Amniotic stem cell (primary cell): ENCODE measurements at places on chromosomes 12 and 14.

DNA sequence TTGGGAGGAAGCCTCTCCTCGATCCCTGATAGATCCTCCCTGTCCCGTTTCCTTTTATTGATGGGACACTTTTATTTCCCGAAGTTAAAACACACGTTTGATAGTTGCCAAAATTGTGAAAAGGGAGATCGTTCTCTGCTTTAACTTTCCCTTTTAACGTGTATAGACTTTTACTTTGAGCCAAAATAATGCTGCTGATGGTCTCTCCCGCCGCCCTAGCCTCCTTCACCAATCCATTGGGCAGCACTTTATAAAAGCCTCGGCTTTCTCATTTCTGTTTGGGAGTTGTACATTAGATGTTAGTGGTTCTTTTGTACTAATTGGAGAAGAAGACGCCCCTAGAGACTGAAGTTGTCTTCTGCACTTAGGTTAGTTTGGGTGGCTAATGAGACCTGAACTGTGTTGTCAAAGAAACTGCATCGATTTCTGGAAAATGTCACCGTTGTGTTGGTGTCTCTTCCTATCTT is 1.4 kb downstream of the TMTC2 start:
- DNase-seq: no peak

DNA sequence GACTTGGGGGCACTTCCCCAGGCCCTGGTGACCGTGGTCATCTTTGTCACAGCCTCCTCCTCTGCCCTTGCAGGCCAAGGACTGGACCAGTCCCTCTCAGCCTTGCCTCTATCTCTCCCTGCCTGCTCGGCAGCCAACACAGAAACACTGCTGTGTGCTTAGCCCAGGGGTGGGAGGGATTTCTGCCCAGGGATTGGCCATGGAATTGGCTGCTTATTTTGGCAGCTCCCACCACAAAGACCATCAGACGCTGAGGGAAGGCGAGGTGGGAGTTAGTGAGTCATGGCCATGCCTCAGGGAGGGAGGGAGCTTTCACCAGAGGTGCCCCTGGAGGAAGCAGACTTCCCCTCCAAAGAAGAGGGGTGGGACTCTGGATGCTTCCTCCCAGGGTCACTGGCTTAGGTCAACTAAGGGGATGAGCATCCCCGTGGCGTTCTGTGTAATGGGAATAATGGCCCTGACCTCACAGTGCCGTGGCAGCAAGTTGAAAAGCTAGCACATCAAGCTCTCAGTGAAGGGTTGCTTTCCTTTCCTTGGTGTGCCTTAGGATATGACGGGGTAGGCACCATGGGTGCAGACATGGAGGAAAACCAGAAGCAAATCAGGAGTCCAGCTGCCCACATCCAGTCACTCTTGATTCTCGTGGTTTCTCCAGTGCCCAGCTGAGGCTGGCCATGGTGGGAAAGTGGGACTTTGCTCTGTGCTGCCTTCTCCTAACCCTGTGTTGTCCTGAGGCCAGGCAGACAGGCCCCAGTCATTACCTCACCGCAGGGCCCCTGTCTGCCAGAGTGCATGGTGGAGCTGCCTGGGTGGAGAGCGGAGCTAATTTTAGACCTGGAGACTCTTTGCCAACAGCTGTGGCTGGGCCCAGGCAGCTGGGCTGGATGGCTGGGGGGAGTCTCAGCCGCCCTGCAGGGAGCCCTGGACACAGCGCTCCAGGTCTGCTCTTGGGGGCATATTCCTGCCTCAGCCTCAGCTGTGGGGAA is 21.4 kb downstream of the B4GALNT3 start:
- DNase-seq: no peak

- DNase-seq: no peak
Measured at GRCh38 chr12:124554429-124555029, 12.9 kb downstream of the NCOR2 start.

DNA sequence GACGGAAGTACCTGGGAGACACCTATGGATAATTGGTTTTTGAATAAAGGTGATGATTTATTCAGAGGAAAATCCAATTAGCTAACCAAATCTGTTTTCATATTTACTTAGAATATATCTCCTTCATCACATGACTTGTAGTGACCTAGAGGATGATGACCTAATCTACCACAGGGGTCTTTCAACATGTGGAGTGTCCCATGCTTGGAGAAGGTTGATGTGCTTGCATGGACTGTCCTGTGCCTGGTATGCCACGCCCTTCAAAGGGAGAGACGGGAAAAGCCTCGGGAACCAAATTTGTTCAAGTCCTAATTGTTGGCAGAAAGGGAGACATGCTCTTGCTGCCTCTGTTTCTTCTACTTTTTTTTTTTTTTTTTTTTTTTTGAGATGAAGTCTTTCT is 11.8 kb upstream of the PAPLN start:
- no peak for DNase-seq

- no peak for DNase-seq
Measured at GRCh38 chr14:31536201-31536960, 24.8 kb upstream of the NUBPL start.

GRCh38 chr14:68911594-68912227 is 67.4 kb downstream of the ACTN1 start:
- peak; percentile 70 for DNase-seq

GRCh38 chr12:49058366-49059044 is 2.1 kb downstream of the KMT2D start:
- no peak for DNase-seq

GRCh38 chr12:20269337-20270067 is 98.8 kb upstream of the PDE3A start:
- DNase-seq: no peak

DNA sequence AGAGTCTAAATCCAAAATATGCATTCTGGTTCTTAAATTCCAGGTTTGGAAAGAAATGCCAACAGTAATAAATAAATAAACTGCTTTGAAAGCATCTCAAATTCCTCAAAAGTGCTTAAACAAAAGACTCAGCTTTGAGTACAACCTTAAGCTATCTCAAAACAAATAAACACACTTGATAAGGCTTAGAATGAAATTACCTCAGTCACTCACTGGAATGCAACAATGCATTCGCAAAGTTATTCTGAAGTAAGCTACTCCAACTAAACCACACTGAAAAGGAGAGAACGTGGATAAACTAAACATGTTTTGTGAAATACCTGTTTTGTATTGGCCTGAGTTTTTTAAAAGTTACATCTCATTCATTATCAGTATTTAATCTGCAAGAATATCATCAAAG is 1.2 kb downstream of the SPTSSA start:
- DNase-seq: no peak

DNA sequence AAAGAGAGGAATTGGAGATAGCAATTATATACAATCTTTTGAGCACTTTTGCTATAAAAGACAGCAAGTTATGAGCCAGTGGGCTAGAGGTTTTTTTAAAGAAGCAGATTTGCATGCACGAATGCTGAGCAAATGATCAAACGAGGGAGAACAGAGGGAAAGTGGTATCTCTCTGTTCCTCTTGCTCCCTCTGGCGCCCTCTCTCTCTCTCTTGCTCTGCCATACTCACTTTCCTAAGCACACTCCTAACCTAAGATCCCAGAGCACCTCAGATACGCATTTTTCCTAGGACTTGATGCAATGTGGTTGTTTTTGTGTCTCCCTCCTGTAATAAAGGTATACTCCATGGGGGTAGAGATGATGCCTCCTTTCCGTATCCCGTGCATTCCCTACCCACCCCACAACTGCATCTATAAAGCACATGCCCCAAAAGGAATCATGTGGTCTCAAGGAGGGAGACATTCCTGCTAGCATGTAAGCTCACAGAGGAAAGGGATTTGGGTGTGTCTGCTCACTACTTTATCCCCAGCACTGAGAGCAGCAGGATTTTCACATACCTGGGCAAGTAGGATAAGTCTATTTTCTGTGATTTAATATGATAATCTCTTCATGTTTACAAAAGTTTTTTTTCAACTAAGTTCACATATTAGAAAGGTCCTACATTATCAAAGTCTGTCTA is 270.2 kb downstream of the SSPN start:
- DNase-seq: no peak

DNA sequence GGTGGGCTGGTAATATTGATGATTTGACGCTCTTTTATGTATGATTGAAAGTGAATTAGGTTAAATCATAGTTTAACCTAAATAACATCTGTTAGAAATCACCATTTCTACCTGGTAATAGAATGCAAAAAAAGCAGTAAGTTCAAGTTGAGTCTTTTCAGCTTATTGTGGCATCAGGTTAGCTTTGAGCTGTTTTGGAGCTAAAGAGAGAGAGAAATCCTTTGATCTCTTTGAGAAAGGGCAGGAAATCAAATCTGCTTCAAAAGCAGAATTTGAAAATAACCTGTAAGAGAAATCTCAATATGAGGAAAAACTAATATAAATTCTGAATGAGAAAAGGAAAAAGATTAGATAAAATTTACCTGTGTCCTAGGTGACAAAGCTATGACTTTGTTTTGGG is 62.2 kb downstream of the CKB start:
- no peak for DNase-seq

GRCh38 chr12:4261655-4262054 is 11.9 kb upstream of the CCND2 start:
- no peak for DNase-seq

DNA sequence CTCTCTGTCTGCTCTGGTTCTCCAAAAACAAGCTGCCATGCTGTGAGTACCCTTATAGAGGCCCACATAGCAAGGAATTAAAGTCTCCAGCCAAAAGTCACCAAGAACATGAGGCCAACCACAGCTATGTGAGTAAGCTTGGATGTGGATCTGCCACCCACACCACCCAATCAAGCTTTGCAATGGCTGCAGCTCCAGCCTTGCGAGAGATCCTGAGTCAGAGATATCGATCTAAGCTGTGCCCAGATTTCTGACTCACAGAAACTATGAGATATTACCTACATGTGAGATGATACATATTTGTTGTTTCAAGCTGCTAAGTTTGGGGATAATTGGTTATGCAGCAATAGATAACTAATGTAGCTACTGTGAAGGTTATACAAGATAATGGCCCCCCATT is 15.5 kb upstream of the TMEM233 start:
- DNase-seq: no peak
